ENCODE measurements at places on chromosomes 1 and 21.
A peak's percentile ranks its signal among the peaks of the same experiment; 100 is the strongest.

GRCh38 chr21:35940074-35940927 lies 120.0 kb downstream of the SETD4 start:
- no peak for DNase-seq

- peak; percentile 30 for DNase-seq
Measured at GRCh38 chr1:119141020-119141424, 569 bp upstream of the WARS2 start.

- DNase-seq = no peak
Measured at GRCh38 chr1:171179318-171180227, 5.5 kb upstream of the FMO2 start.

DNA sequence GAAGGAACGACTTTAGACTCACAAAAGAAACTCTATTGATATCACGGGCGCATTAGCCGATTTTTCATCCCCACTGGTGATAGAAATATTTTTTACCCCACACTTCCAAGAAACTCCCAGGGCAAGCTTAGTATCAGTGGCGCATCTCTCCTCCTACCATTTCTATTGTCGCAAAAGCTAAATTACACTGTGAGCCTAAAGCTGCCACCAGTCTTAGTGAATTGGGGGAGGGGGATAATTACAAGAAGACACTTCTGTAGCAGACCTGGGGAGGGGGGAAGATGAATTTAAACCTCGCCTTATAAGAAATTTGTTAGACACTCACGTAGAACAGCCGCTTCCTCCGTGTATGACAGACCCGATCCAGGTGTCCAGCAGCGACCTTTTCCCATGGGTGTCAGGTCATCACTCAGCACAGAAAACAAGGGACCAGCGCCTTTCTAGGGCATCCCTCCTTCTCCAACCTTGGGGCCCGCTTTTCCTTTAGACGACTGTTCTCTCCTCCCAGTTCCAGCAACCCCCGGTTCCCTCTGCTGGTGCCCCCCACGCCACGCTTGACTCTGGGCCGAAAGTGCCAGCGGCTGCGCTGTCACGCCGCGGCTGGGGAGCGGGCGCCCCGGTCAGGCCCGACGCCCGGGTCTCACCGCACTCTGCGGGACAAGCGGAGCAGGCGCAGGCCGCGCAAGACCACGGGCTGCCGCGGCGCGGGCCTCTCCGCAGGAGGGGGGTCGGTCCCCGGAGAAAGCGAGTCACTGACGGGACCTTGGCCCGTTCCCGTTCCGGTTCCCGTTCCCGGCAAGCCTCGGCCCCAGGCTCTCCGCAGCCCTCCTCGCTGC lies 821 bp downstream of the PHC2 start:
- no peak for DNase-seq

GRCh38 chr1:199029401-199029800 lies 390.6 kb downstream of the PTPRC start:
- no peak for DNase-seq

GRCh38 chr1:182968151-182968741 lies 15.3 kb upstream of the SHCBP1L start:
- no peak for DNase-seq

DNA sequence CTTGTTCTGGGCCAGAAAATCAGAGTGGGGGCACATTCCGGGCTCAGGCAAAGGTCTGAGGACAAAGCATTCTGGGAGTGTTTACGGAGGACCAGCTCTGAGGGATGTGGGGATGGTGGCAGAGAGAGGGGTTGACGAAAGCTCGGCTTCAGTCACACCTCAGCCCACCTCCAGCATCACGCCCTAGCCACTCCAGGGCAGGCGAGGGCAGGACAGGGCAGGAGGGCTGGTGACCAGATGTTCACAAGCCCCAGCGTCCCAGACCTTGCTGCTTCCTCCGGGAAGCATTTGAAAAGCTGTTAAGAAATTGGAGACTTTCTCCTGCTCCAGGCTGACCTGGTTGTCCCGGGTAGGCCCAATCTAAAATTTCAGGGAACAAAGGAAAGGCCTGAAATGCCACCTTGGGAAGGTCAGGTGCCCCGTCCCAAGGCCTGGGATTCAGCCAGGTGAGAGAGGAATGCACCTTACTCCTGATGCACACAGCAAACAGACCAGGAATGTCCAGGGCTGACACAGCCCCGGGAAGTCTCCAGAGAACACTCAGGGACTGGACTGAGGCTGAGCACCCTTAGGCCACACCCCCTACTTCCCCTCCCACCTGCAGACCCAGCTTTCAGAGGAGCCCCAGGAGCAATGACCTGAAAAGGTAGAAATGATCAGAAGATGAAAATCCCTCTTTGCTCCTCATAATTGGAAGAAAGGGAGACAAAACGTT lies 71.9 kb upstream of the KLHDC7A start:
- no peak for DNase-seq

- no peak for DNase-seq
Measured at GRCh38 chr1:193402037-193402436, 215.6 kb upstream of the B3GALT2 start.

DNA sequence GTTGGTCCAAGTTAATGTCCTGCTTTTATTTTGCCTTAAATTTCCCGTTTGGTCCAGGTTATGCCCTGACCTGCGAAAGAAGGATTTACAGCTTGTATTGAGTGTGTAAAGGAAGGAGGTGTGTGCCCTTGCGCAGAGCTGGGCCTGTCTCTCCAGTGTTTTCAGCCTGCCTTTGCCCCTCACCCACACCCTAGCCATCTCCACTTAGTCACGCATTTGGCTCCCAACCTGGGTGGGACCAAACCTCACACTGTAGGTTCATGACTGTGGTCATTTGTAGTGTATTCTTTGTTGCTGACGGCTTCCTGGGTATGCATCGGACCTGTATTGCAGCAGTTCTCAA lies 572 bp upstream of the SRSF10 start:
- DNase-seq = peak; percentile 26

GRCh38 chr1:19646377-19647319 lies 2.5 kb downstream of the NBL1 start:
- DNase-seq = no peak

- no peak for DNase-seq
Measured at GRCh38 chr1:159100589-159100988, 24.0 kb upstream of the AIM2 start.

GRCh38 chr1:89652373-89652772 lies 19.5 kb downstream of the LRRC8C start:
- no peak for DNase-seq

DNA sequence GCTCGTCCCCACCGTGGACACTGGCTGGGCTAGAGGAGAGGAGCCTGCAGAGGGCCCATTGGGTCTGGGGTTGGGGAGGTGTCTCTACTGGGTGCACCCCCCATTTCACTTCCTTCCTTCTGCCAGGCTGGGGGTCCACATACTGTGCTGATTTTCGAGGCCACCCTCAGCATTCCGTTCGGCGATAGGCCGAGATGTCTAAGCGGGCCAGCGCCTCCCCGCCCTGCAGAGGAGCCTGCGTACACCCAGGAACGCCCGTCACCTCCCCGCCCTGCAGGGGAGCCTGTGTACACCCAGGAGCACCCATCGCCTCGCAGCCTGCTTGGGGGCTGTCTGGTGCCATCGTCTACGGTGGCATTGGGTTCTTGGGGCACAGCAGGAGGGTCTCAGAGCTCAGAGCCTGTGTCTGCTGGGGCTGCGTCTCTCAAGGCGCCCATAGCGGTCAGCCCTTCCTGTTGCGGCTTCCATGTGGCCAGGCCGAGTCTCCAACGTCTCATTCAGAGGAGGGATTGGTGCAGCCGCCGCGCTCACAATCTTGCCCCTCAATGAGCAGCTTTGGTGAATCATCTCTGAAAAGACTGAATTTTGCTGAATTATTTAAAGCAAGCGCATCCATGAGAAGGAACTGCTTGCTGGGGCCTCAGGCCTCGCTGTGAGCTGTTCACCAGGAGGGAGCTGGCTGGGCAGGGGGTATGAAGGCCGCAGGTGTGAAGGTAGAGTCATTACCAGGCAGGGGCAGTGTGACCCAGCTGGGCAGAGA lies 30.7 kb upstream of the AGPAT3 start:
- DNase-seq = no peak

DNA sequence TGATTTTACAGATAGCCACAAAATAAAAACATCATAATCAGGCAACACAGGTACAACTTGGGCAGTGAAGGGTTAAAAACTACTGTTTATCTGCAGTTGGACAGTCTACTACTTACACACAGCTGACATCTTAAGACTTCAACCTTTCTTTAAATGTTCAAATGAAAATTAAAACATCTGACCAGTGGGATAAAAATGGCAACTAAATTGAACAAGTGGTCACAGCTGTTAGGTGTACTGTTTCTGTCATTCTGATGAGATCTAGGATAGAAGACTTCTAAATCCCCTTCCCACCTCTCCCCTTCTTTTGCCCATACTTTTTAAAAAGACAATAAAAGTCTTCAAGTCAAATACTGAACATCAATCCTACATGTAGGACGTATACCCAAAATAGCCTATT lies 56.2 kb downstream of the ENAH start:
- no peak for DNase-seq

DNA sequence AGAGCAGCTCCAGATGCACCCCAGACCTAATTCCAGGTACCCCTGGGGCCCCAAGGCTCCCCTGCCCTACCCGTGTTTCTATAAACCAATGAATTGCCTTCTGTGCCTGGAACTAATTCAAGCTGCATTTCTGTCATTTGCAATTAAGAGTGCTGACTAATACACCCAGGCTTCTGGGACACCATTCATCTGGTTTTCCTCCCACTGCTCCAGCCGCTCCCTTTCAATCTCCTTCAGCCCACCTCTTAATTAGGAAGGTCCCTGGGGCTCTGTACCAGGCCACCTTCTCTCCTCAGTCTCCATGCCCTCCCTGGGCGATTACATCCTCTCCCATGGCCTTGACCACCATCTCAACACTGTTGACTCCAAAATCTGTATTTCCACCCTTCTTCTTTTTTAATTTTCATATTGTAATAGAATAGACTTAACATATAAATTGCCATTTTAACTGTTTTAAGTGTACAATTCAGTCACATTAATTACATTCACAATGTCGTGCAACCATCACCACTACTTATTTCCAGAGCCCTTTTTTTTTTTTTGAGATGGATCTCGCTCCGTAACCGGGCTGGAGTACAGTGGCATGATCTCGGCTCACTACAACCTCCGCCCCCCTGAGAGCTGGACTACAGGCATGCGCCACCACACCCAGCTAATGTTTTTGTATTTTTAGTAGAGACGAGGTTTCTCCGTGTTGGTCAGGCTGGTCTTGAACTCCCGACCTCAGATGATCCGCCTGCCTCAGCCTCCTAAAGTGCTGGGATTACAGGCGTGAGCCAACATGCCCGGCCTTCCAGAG lies 9.2 kb upstream of the GJB3 start:
- DNase-seq = no peak

DNA sequence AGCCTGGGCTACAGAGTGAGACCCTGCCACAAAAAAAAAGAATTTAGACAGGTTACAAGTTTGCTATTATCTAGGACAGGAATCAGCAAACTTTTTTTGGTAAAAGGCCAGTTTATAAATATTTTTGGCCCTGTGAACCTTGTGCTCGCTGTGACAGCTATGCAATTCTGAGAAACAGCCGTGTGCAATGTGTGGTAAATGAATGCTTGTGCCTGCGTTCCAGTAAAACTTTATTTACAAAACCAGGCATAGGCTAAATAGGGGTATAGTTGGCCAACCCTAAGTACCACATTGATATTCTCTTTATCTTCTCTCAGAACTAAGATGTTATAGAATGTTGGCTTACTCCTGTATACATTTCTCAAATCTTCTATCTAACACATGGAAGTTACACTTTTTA lies 24.3 kb downstream of the FBXO28 start:
- no peak for DNase-seq

Measured in CD4-positive, alpha-beta T cell treated with Interleukin-15 for 4 hours (primary cell).